ENCODE measurements at places on chromosomes 7 and 10. TPM values are rescaled to one million over a fixed set of nuclear protein-coding genes. Genes with fewer than 3 reads are reported as not detected.

MUC12 gene
- total RNA-seq, result under 0.01 TPM

NUTM2A gene
- total RNA-seq, result 0.85 TPM

ASZ1 gene
- total RNA-seq, result not detected

ZNF467 gene
- 3.9 TPM for total RNA-seq

TRA2A gene
- 49.3 TPM for total RNA-seq

PRRT4 gene
- 24.7 TPM for total RNA-seq

ASAH2B gene
- 1.2 TPM for total RNA-seq

HOXA3 gene
- 3.5 TPM for total RNA-seq

CNNM1 gene
- 0.16 TPM for total RNA-seq

CCL24 gene
- total RNA-seq, result not detected

UCN3 gene
- total RNA-seq, result not detected

WDR86 gene
- total RNA-seq, result 8.3 TPM

SKIDA1 gene
- total RNA-seq, result 2.6 TPM

VGF gene
- not detected for total RNA-seq

GIMAP5 gene
- total RNA-seq, result 41.6 TPM

ADAM12 gene
- 12.8 TPM for total RNA-seq

MALRD1 gene
- 4.1 TPM for total RNA-seq

RNF148 gene
- total RNA-seq, result 2.6 TPM

NRP1 gene
- total RNA-seq, result 91.8 TPM

LRRD1 gene
- 0.16 TPM for total RNA-seq

CRPPA gene
- 0.68 TPM for total RNA-seq

ANXA8L1 gene
- 2.8 TPM for total RNA-seq

AUTS2 gene
- total RNA-seq, result 23.5 TPM

GNA12 gene
- 23.3 TPM for total RNA-seq

GSAP gene
- total RNA-seq, result 44.8 TPM

CYP3A5 gene
- total RNA-seq, result 0.88 TPM

ZNF425 gene
- 0.94 TPM for total RNA-seq

ANKRD61 gene
- total RNA-seq, result not detected

ACTL6B gene
- total RNA-seq, result not detected

TMEM130 gene
- not detected for total RNA-seq

GBX1 gene
- not detected for total RNA-seq

ABCB1 gene
- 1.0 TPM for total RNA-seq

WDR37 gene
- 14.9 TPM for total RNA-seq
